Activated CD4-positive, alpha-beta T cell treated with anti-CD3 and anti-CD28 coated beads, Interleukin-2, amount 50 U/mL, for 1 hour (primary cell): ENCODE measurements at places on chromosomes 4 and X.

- DNase-seq, result no peak
These were observed 32.2 kb upstream of the XPNPEP2 start for GRCh38 chrX:129706400-129707072.

- DNase-seq, result no peak
These were observed 259.1 kb downstream of the CAMK2D start for GRCh38 chr4:113502476-113502875.

DNA sequence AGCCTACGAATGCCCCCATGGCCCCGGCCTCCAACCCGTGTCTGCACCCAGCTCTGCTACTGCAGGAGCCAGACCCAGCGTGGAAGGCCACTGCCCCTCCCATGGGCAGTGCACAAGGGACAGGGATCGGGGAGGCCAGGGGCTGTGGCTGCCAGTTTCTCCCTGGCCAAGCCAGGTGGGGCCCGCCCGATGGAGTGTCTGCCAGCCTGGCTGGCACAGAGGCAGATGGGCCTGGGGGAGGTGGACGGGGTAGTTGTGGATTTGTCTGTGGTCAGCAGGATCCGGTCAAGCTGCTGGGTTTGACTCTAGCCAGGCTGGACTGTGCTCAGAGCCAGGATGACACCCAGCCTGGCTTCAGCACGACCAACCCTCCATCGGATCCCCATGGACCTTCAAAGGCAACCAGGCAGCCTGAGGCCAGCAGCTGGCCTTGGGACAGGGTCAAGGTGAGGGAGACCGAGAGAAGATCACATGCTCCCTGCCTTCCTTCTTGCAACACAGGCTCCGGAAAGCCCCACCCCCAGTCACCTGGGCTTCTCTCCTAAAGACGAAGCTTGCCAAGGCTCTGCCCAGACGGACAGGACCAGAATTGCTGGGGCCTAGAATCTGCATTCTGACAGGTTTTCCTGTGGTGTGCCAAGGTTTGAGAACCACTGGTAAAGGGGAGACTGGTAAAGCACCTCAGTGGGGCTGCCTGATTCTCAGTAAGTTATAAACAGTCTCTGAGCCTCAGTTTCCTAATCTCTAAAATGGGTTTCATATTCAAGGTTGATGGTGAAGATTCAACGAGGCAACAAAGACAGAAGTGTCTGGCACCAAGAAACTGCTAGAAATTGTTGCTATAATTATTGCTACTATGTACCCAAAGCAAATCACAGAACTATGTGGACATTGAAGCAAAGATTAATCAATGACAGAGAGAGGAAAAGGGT, 78.6 kb downstream of the PPP2R2C start:
- DNase-seq, result no peak

- DNase-seq, result no peak
These were observed at the start of gene ADH1C for GRCh38 chr4:99352602-99353537. Gene ADH1C, minus strand, starts transcription at chr4:99352746. Its CDS starts 71 bp downstream, at chr4:99352675.

DNA sequence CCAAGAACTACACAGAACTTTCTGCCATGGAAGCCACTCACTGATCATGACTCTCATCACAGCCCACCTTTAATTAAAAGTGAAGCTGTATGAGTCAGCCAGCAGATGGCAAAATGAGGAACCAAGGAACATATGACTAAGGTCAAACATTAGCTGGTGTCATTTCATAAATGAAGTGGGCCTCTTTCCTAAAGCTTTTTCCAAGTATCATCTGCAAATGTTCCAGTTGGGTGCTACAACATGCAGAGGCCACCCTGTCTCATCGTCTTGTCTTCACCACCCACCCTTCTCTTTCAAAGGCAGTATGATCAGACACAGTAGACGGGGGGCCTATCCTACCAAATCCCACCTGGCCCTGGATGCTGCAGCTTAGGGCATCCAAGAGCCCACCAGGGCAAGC, 9.2 kb upstream of the EOLA1 start:
- DNase-seq, result no peak

- peak; percentile 3 for DNase-seq
These were observed 67.9 kb upstream of the SLC4A4 start for GRCh38 chr4:71270901-71271300.

DNA sequence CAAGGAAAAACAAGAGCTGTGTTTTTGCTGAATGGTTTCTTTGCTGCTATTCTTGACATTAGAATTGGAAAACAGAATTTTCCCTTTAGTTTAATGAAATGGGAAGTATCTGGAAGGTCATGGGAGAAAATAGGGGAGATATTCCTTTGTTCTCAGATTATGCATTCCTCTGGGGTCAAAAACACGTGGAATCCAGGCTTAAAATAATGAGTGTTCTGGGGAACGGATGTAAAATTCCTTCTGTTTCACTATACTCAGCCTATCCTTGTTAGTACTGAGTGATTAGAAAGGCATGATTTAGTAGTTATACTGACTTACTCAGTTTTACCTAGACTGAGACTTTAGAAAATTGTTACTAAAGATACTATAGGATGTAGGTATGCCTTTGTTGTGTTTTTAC, 107.3 kb downstream of the ARHGAP10 start:
- no peak for DNase-seq

DNA sequence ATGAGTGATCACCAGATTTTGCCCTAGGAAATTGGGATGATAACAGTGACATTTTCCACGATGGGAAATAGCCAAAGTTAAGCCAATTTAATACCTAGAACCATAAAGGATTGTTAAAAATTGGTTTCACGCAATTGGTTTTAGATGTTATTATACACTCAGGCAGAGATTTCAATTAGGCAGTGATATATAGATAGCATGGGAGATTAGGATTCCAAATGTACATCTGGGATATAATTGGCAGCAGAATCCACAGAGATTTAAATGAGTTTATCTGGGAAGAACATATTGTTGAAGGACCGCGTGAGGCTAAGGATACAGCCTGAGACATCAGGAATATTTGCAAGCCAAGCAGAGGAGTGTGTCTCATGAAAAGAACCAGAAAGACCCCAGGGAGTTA, 351.6 kb downstream of the GPM6A start:
- no peak for DNase-seq
